ENCODE measurements at places on chromosomes 2 and 18.

DNA sequence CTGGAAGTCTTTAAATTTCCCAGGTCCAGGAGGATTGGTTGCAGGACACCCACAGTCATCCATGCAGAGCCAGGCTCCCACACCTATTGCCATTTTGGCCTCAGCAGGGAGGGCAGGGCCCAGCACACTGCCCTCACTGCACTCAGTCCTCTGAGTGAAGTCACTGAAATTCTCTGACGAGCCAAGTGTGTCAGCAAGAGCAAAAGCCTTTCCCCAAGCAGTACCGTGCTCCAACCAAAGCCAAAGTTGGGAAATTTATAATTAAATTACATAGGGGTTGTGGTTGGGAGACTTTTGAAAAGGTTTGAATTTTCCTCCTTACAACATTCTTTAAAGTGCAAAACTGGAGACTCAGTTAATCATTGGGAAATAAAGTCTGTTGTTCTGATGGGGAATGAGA, 98.5 kb upstream of the CD226 start:
- H3K4me1 ChIP-seq: no peaks in the 10 kb centered on the region
- DNase-seq: no peak
- H3K27me3 ChIP-seq: no peaks in the 10 kb centered on the region
- peaks cover 41% of the 10 kb centered on the region for H3K36me3 ChIP-seq
- no peak overlapping the region for H3K27ac ChIP-seq

DNA sequence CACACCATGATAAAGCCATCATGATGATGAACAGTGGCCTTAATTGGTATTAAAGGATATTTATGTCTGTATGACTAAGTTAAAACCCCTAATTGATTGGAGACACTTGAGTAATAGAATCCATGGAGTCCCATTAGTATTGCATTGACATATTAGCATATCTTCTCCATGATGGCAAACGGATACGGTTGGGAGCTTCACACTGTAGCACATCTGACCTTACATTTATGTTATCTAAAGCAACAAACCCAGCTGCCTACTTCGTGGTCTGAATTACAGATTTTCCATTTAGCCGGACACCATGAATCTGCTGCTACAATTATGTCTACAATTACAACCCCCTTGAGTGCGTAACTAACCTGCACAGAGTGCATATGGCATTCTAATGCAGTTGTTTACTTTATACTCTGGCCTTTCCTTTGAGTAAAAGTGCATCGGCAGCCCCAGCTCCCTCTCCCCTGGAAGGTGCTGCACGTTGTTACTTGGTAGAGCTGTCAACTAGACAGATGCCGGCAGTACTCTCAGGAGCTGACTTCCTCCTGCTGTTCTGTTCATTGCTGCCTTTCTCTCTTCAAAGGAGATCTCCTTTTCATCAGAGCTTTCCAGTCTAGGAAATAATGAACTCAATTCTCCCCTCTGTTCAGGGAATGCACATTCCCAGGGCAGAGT, 92.1 kb downstream of the LRRC30 start:
- no peak overlapping the region for H3K27ac ChIP-seq
- no peaks in the 10 kb centered on the region for H3K27me3 ChIP-seq
- H3K4me1 ChIP-seq: no peaks in the 10 kb centered on the region
- H3K4me3 ChIP-seq: no peak overlapping the region
- no peak for DNase-seq
- no peaks in the 10 kb centered on the region for H3K36me3 ChIP-seq

GRCh38 chr2:73072129-73072395, 550 bp upstream of the SFXN5 start:
- peaks cover 3% of the 10 kb centered on the region for H3K36me3 ChIP-seq
- peak overlapping the region; percentile 85 for H3K27ac ChIP-seq
- H3K27me3 ChIP-seq: no peaks in the 10 kb centered on the region
- H3K4me3 ChIP-seq: peak overlapping the region; percentile 79
- DNase-seq: peak; percentile 48

- peak overlapping the region; percentile 85 for H3K4me3 ChIP-seq
- no peak for DNase-seq
- no peaks in the 10 kb centered on the region for H3K27me3 ChIP-seq
- peaks cover 87% of the 10 kb centered on the region for H3K4me1 ChIP-seq
- peaks cover 86% of the 10 kb centered on the region for H3K36me3 ChIP-seq
Observed at GRCh38 chr2:234450431-234451124, 46.3 kb downstream of the ARL4C start.

DNA sequence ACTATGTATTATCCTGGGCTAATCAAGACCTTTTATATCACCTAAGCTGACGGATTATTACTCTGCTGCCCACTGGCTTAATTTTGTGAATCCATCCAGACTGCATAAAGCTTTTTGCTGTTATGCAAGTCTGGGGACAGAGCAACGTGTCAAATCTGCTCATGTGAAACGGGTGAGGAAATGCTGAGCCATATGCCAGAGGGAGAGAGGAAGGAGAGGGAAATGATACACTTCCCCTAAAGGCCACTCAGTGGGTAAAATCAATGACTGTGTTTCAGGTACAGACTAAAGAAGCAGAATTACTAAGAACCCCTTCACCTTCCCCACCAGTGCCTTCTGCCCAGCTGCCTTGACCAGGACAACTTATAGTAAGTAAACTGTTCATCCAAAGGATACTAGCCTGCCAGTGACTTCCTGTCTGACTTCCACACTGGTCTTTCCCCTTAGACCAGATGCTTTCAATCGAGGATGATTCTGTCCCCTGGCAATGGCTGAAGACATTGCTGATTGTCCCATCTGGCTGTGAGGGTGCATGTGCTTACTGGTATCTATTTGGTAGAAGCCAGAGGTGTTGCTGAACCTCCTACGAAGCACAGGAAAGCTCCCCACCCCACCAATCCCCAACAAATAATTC, 43.0 kb downstream of the STAT1 start:
- H3K27ac ChIP-seq: peak overlapping the region; percentile 61
- H3K36me3 ChIP-seq: peaks cover 89% of the 10 kb centered on the region
- H3K27me3 ChIP-seq: no peaks in the 10 kb centered on the region
- no peak for DNase-seq
- peaks cover 45% of the 10 kb centered on the region for H3K4me1 ChIP-seq
- no peak overlapping the region for H3K4me3 ChIP-seq

- H3K36me3 ChIP-seq: no peaks in the 10 kb centered on the region
- no peak overlapping the region for H3K27ac ChIP-seq
- no peak for DNase-seq
- peaks cover 2% of the 10 kb centered on the region for H3K27me3 ChIP-seq
Observed at GRCh38 chr2:158718196-158718585, 76.9 kb upstream of the DAPL1 start.

GRCh38 chr2:27566628-27567027, 16.2 kb upstream of the ZNF512 start:
- no peak overlapping the region for H3K27ac ChIP-seq
- DNase-seq: no peak
- peaks cover 48% of the 10 kb centered on the region for H3K27me3 ChIP-seq

Measured in activated CD8-positive, alpha-beta T cell treated with anti-CD3 and anti-CD28 coated beads, Interleukin-2, amount 10 ng/mL, durations not matched to agents 7 days and 5 days (primary cell).